ENCODE measurements at places on chromosomes 13 and 19.

DNA sequence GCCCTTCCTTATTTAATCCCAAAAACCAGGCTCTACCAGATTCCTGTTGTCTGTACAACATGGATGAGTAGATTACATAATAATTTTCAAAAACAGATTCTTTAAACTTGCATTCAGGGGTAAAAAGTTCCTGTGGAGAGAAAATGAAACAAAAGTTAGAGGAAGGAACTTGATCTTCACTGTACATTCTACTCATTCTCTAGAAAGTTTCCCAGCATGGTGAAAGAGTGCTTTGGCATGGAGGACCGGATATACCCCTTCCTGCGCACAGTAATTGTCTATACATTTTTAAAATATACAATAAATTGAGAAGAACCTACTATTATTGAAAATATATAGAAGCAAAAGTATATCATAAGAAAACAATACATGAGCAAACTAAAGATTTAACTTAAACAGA, 274.2 kb downstream of the ITGBL1 start:
- no peak for DNase-seq

DNA sequence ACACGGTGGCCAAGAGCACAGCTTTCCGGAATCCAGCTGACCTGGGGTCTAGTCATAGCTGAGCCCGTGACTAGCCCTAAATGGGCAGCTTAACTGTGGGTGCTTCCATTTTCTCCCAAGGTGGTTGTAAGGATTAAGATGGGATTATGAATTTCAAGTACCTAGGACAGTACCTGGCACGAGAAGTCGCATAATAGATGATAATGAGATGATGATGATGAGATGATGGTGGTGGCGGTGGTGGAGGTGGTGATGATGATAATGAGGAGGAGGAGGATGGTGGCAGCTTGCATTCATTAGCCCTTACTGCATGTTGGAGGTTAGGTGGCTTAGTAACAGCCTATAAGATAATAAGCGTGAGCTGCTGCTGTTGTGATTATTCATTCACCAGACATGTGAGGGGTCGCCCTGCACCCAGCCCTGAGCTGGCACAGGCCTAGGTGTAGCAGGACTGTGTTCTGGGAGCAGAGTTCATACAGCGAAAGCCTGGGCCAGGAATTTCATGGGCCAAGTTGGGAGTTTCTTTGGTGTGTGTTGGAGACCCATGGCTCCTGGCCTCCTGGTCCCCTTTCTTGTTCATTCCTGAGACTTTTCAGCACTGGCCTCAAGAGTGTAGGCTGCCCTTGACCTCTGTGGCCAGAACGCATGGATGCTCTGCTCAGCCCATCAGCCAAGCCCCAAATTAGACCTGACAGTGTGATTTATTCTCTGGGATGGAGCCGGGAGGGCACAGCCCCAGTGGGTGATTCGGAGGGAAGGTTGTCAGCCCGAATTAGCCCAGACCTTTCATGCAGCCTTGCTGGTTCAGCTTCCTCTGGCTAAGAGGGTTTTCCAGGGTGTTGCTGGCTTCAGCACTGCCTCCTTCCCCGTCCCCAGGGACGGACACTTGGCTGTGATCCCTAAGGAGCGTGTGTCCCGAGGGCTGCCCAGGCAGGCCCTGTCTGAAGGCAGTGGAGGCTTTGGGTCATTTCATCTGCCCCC, 128.8 kb downstream of the SIPA1L3 start:
- no peak for DNase-seq

- no peak for DNase-seq
These were observed 26.2 kb downstream of the ZNF160 start for GRCh38 chr19:53076984-53077383.

DNA sequence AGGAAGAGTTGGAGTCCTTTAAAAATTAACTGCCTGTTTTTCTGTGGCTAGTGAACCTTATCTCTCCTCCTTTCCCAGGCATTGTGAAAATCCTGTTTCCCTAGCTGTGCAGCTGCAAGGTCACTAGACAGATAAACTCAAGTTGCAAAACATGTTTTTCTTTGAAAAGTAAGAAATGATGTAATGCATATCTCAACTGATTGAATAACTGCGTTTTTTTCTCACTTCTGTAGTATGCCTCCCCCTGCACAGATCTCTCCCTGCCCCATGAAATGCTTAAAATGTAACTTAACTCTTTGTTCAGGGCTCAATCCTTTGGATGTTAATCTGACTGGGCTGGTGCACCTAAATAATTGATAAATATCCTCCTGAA, 27.7 kb upstream of the CYSLTR2 start:
- no peak for DNase-seq

DNA sequence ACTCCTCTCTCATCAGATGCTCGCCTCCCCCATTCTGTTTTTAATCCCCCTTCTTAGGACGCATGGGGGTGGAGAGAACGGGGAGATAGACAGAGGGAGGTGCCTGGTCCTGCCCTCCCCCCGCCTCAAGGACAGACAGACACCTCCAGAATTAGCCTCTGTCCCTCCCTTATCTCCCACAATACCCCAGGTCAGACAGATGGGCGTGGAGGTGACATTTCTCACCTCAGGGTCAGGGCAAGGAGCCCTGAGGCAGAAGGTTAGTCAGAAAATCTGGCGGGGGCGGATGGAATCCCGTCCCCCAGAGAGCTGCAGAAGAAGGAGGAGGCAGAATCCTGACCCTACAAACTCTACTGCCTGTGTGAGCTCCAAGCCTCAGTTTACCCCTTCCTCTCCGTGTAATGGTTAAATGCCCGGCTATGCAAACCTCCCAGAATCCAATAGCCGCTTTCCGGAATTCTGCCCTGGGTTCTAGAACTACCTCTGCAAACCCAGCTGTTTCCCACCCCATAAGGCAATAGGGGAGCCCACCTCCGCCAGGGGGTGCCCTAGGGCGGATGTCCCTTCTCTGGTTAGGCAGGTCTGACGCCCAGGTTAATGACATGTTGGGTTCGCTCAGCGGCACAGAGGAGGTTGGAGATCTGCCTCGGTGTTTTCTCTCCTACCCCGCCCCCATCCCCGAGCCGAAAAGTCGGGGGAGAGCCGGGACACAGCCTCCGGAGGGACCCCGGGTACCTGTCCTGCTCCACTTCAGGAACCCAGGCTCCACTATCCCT, 900 bp downstream of the PPP1R13L start:
- no peak for DNase-seq

- DNase-seq = no peak
These were observed 21.7 kb downstream of the MYH14 start for GRCh38 chr19:50224986-50225747.

DNA sequence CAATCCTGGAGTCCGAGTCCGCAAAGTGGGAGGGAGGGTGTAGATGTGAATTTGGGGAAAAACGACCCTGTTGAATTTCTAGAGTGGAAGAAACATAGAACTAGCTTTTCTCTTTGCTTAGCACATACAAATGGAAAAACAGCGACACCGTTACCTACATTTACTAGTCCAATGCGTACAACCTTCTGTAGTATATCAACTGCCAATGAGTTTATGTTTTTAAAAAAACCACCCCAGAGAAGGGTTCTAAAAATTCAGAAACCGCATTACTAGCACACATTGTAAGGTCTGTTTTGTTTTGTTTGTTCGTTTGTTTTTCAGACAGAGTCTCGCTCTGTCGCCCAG, 332 bp upstream of the SUPT20H start:
- no peak for DNase-seq

DNA sequence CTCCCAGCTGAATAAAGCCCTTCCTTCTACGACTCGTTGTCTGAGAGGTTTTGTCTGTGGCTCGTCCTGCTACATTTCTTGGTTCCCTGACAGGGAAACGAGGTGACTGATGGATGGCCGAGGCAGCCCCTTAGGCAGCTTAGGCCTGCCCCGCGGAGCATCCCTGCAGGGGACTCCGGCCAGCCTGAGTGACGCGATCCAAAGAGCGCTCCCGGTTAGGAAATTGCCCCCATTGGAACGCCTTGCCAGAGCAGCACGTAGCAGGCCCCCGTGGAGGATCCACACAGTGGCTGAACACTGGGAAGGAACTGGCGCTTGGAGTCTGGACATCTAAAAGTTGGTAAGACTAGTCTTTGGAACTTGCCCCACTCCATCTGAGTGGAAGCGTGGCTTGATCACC, 296.8 kb upstream of the SGCG start:
- DNase-seq = no peak

GRCh38 chr13:75694722-75695121, 58.6 kb downstream of the LMO7 start:
- DNase-seq = no peak

DNA sequence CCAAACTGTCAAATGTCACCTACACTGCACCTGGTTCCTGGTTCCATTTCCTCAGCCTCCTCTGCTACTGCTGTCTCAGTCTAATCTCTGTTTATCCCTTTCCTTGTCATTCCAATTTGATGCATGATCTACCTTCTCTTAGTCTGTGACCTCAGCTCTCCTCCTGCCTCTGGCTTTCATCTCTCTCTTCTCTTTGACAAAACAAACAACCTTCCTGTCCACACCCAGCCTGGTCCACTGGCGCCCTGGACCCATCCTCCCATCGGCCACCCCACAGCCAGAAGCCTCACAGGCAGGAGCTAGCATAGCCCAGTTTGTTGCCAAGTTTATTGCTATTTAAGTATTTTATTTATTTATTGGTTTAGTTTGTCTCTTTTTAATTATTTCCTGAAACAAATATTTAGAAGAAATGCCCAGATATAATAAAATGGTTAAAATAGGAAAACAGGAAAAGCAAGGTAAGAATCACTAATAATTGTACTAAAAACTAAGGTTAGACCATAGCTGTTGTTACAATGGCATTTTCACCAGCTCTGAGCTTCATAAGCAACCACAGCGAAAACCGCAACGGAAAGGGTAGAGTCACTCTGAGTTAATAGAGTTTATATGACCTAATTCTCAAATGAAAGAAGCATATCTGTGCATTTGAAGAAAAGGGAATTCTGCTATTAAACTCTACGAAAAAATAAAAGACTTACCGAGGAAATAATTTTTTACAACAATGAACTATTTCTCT, 68.6 kb downstream of the EFNB2 start:
- no peak for DNase-seq

DNA sequence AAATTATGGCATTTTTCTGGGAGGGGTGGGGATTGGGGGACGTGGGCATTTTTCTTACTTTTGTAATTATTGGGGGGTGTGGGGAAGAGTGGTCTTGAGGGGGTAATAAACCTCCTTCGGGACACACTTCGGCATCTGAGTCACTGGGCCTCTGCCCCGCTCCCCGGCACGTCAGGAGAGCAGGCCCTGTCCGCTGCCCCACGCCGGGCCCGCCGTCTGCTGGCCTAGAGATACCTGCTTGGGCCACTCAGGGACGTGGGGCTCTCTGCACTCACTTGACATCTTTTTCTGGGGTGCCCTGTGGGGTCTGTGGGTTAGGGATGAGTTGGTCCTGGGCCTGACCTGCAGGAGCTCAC, 3.5 kb upstream of the FTL start:
- no peak for DNase-seq

- DNase-seq = no peak
These were observed 43.8 kb downstream of the SPRY2 start for GRCh38 chr13:80297094-80297493.

DNA sequence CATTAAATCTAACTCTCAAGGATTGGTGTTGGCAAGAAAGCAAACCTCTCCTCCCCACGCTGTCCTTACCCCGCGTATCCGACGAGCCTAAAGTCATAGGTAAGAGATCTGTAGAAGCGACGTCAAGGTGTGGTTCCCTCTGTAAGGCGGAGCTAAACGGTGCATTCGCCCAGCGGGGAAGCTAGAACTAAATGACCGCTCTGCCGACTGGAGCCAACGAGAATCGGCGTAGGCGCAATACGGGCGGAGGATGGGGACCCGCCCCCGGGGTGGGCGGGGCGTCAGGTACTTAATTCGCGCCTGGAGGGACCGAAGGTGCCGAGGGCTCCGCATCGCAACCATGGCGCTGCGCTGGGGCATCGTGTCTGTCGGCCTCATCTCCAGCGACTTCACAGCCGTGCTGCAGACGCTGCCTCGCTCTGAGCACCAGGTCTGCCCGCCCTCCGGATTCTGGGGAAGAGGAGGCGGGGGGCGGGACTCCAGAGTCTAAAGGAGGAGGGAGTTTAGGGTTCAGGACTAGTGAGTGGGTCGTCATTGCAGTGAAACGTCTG, at the start of gene DHDH:
TSS of gene DHDH (plus strand) at position 318 of the 551 bp plus-strand sequence. CDS start at position 341, 23 bp downstream.
- no peak for DNase-seq

- DNase-seq = no peak
These were observed 45.3 kb upstream of the PCDH9 start for GRCh38 chr13:67275351-67275960.

GRCh38 chr13:97574926-97575325, 141.0 kb downstream of the RAP2A start:
- no peak for DNase-seq

- peak; percentile 80 for DNase-seq
These were observed 64.4 kb upstream of the TM9SF2 start for GRCh38 chr13:99436686-99437416.

- no peak for DNase-seq
These were observed 12.5 kb downstream of the ALG5 start for GRCh38 chr13:36986462-36987240.

- no peak for DNase-seq
These were observed 9.8 kb downstream of the TPT1 start for GRCh38 chr13:45331123-45331619.

GRCh38 chr13:33855371-33855895, 37.5 kb downstream of the RFC3 start:
- no peak for DNase-seq

GRCh38 chr19:33564836-33565338, 43.3 kb upstream of the PEPD start:
- no peak for DNase-seq

DNA sequence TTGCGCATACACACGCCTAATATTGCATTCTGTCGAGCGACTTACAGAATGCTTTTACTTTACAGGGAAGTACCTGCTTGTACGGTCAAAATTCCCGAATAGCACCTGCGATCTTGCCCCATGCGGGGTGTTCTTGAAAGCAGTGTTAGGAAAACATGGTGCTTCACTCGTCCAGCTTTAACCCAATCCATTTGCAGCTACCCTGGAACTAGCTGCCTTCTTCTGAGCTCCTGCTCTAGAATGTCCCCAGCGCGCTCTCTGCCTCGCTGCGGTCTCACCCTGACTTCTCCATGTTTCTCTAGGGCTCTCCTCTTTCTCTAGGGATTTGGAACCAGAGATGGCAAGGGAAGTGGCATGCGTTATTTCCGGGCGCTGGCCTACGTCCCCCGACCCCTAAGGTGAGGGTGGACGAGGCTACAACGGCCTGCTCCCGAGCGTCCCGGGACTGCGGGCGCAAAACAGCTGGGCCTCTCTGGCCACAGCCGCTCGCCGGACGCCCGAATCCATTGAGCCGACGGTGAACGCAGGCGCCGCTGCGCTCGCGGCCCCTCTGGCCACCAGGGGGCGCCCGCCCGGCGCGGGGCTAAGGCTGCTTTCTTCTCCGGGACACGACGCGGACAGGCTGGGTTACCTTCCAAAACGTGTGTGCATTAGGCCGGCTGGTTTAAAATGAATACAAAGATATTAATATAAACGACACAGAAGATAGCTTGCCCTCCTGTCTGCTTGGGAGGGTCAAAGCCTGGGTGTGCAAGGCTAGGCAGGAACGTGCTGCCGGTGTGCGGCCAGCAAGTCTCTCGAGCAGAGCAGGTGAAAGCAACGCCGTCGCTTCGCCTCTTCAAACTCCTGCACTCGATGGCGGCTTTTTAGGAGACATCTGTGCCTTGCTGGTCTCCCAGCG, 1.8 kb upstream of the SPRY2 start:
- DNase-seq = no peak

All from SK-N-MC (cell line).